ENCODE measurements at places on chromosomes 13 and 19. TPM values are rescaled to one million over a fixed set of nuclear protein-coding genes. Genes with fewer than 3 reads are reported as not detected.

- no peak for DNase-seq
These were observed 29.6 kb downstream of the URI1 start for GRCh38 chr19:29971648-29972047.

- no peak for DNase-seq
These were observed 126.9 kb upstream of the SLC7A1 start for GRCh38 chr13:29722415-29722814.

Gene CYP2F1
- total RNA-seq: 1.6 TPM

- peak; percentile 43 for DNase-seq
These were observed 47.4 kb downstream of the ZFP14 start for GRCh38 chr19:36331353-36332228.

DNA sequence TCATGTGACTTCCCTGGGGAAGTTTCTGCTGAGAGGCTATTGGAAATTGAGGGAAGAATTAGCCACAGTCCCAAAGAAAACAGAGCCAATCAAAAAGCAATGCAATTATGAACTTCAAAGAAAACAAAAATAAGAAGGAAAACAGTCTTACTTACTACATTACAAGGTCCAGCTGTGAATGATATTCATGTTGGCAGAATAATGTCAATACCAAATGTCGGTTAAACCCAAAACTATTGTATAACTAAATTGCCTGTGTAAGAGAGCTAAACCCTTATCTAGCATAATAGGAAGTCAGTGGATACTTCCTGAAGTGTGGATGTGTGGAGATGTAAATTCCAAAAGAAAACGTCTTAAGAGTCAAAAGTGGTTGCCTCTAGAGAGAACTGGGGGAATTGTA is 12.4 kb downstream of the KL start:
- DNase-seq: no peak

Gene TMEM38A
- total RNA-seq: 2.9 TPM

- no peak for DNase-seq
These were observed 66.3 kb upstream of the UFM1 start for GRCh38 chr13:38283346-38283745.

DNA sequence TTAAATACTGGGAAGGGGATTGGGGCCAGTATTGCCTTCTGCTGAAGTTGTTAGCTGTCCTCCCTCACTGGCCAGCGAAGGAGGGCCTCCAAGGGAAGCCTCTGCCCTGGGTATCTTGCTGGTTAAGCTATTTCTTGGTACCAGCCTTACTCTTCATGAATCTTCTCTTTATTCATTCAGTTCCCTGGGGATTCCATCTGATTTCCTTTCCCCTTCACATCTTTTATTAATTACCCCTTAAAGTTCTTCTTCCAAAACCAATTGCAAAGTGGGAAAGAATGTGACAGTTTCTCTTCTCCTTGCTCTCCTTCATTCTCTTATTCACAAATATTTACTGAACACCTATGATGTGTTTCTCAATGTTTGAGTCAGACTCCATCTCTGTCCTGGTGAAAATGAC is 36.7 kb upstream of the STK24 start:
- DNase-seq: no peak

Gene GPR18
- total RNA-seq: 0.19 TPM

DNA sequence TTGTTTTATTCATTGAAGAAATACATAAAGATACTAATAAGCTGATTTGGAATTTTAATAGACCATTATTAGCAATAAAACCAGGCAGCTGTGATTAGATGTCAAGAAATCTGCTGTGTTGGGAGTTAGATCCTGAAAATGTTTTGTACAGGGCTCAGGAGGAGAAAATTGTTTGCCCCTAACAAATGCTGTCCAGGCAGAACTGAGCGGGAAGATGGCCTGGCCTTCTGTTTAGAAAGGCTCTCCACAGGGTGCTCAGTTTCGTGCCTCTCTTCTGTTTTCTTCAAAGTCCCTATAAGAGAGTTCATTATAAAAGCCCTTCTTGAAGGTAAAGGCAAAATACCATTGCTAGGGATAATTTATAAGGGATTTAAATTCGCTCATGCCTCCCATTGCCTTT is 64.1 kb downstream of the ERCC5 start:
- no peak for DNase-seq

GRCh38 chr13:24692561-24692960 is 12.4 kb downstream of the ATP12A start:
- DNase-seq: no peak

GRCh38 chr13:103996733-103997132 is 930.5 kb upstream of the SLC10A2 start:
- DNase-seq: no peak

Gene KLK6
- total RNA-seq: 6.1 TPM
